GM23248 (cell line): ENCODE measurements at places on chromosomes 1 and 21.
A peak's percentile ranks its signal among the peaks of the same experiment; 100 is the strongest.

DNA sequence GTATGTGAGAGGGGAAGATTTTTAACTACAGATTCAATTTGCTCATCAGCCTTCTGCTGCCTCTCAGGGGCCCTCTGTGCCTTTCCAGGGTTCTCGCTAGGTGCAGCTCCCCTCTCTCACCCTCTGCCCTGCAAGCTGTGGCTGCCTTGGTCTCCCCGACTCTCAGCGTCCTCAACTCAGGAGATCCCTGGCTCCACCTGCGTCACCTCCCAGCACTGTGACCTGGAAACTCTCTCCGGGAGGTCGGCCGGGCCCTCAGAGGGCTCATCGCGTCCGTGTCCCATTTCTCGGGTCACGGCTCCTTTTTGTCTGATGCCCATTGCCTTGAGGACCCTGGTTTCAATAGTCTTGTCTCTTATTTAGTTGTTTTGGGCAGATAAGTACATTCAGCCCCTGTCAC, 63.5 kb upstream of the ADARB1 start:
- DNase-seq, result no peak

- DNase-seq, result no peak
Observed at GRCh38 chr1:32485554-32486255, 20.8 kb downstream of the ZBTB8B start.

- DNase-seq, result no peak
Observed at GRCh38 chr1:115031595-115031994, 2.0 kb downstream of the TSHB start.

GRCh38 chr1:211638246-211638645, 37.2 kb downstream of the NEK2 start:
- DNase-seq, result no peak

GRCh38 chr1:26307363-26307781, 936 bp upstream of the UBXN11 start:
- DNase-seq, result no peak

DNA sequence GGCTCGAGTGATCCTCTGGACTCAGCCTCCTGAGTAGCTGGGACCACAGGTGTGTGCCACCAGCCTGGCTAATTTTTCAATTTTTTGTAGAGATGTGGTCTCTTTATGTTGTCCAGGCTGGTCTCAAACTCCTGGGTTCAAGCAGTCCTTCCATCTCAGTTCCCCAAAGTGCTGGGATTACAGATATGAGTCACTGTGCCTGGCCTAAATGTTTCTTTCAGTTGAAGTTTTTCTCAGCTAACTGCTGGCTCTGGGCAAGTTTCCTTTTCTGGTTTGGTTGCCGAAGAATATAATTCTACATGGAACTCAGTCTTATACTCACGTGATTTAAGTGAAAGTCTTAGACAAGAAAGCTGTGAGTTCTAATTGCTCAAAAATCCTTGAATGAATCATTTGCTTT, 57.0 kb downstream of the SASS6 start:
- DNase-seq, result peak; percentile 4

GRCh38 chr1:24329331-24329730, 10.2 kb downstream of the GRHL3 start:
- no peak for DNase-seq

DNA sequence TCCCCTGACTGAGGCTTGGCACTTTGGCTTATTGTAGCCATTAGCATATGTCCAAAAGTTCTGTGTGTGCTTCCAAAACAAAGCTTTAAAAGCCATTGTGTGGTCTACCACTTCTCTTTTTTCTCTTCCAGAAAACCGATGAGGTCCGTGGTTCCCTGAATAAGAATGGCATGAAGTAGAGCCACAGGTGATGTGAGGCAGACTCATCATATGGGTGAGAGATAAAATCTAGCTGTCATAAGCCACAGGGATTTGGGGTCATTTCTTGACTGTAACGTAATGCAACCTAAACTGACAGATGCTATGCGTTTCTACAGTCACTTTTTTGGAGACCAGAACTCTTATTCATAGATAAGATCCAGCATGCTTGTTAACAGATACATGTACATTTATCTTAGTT, 7.0 kb upstream of the GREM2 start:
- DNase-seq, result no peak

DNA sequence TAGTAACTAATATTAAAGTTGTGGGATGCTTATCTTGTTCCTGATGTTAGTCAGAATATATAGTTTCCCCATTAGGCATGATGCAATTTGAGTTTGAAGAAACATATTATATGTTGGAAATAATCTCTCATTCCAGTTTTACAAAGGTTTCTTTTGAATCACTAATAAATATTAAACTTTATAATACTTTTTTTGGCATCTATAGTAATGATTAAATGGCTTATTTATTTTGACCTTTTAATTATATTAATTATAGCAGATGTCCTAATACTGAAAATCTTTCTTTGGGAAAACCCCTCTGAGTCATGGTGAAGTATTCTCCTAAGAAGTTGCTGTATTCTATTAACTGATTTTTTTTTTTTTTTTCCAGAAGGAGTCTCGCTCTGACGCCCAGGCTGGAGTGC, 28.5 kb upstream of the PTGS2 start:
- DNase-seq, result peak; percentile 65

- DNase-seq, result peak; percentile 62
Observed at GRCh38 chr1:2459757-2460156, 16.3 kb upstream of the PLCH2 start.

- DNase-seq, result no peak
Observed at GRCh38 chr1:15736038-15736891, at the start of gene SLC25A34. TSS of gene SLC25A34 (plus strand) at chr1:15736258. CDS start at chr1:15736486, 228 bp downstream.

DNA sequence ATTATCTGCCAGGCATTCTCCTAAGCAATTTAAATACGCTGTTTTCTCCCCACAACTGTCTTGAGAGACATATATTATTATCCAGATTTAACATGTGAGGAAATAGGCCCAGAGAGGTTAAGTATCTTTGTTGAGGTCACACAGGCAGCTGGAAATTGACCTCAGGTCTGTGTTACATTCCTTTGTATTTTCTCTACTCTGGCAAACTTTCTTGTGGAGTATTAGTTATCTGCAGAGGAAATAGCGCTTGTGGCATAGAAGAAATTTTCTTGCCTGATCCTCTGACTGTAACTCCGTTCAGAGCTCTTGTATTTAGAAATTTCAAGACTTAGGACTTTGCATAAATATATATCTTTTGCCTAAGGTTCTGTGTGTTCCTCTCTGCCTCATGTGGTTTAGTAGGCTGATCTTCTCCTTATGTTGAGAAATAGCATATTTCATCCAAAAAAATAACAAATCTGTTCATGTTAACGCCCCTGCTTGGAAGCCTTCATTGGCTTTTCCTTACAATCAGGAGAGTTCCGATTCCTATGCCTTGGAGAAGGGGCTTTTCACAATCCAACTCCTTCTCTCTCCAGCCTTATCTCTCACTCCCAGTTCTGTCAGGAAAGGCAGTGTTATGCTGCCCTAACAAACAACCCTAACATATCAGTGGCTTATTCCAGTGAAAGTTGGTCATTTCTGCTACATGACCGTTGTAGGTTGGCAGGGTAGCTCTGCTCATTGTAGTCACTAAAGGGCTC, 2.5 kb upstream of the JUN start:
- DNase-seq, result peak; percentile 45

- no peak for DNase-seq
Observed at GRCh38 chr1:156402331-156403020, 33.5 kb downstream of the RHBG start.

GRCh38 chr1:237921306-237921705, 30.6 kb upstream of the ZP4 start:
- no peak for DNase-seq

- DNase-seq, result peak; percentile 12
Observed at GRCh38 chr1:76317299-76317900, 242.9 kb downstream of the ST6GALNAC3 start.

- DNase-seq, result peak; percentile 63
Observed at GRCh38 chr1:98981917-98982513, 22.6 kb downstream of the PLPPR5 start.

DNA sequence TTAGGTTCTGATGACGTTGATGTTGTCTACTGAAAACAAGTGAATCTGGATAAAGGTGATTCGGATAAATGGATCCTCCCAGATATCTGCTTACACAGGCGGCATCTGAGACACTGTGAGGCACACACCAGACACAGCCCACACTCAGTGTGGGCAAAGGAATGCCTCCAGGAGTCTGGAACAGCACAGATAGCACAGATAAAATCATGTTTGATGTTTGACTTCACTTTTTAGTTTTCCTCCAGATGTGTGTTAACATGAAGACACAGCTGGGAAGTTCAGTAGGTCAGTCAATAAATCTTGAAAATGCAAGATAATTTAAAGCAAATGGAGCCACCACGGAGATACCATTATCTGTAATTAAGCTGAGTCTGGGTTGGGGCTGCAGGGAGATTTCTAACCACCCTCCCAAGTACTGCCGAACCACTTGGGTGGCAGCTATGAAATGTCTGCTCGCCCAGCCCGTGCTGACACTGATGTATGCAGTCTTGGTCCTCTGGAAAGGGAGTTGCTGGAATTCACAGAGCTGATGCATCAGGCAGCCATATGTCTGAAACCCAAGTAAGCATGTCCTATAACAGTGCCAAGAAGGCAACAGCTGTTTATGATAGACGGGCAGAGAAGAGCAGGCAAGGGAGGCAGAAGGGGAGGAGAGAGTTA, 11.7 kb downstream of the CAPN9 start:
- DNase-seq, result peak; percentile 23

DNA sequence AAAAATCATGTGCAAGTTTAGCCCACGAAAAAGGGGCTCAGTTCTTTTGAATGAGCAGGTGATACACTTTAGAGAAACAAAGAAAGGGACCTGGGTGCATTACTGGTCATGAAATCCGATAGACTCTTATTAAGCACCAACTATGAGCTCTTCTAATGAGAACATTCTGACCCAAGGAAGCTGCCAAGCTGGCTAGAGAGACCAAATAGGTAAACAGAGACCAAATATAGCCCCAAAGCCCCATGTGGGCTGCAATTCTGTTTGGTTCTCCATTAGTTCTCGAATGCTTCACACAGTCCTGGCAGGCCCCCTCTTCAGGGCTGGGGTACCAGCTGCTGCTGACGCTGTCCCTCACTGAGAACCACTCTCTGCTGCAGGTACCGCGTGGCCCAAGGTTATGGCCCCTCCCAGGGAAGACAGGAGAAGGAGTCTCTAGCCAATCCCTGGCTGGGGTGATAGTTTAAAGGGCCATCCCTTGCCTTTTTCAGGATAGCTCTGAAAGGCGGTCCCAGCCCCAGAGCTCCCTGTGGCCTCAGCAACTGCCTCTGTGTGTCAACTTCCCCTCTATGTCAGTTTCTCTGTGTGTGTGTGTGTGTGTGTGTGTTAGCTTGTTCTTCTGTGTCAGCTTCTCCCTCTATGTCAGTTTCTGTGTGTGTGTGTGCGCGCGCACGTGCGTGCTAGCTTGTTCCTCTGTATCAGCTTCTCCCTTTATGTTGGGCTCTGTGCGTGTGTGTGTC, 7.1 kb upstream of the UBXN10 start:
- no peak for DNase-seq

GRCh38 chr1:64701071-64701470, 43.8 kb upstream of the RAVER2 start:
- no peak for DNase-seq

DNA sequence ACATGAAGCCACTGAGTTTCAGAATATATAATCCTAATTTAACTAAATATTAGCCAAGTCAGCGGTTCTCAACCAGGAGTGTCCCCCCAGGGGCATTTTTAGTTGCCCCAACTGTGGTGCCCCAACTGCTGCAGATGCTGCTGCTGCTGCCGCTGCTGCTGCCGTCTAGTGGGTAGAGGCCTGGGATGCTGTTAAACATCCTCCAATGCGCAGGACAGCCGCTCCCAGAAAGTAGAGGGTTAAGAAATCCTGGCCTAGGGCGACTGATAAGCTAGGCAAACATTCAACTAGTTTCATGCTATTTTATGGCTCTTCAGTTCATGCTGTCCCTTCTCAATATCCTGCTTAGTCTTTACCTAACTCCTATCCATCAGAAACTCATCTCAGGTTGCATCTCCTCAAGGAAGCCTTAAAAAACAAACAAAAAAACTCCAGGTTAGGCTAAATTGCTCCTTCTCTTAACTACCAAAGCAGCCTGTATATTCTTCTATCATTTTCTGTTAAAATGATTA, 9.9 kb upstream of the DCAF6 start:
- DNase-seq, result no peak

DNA sequence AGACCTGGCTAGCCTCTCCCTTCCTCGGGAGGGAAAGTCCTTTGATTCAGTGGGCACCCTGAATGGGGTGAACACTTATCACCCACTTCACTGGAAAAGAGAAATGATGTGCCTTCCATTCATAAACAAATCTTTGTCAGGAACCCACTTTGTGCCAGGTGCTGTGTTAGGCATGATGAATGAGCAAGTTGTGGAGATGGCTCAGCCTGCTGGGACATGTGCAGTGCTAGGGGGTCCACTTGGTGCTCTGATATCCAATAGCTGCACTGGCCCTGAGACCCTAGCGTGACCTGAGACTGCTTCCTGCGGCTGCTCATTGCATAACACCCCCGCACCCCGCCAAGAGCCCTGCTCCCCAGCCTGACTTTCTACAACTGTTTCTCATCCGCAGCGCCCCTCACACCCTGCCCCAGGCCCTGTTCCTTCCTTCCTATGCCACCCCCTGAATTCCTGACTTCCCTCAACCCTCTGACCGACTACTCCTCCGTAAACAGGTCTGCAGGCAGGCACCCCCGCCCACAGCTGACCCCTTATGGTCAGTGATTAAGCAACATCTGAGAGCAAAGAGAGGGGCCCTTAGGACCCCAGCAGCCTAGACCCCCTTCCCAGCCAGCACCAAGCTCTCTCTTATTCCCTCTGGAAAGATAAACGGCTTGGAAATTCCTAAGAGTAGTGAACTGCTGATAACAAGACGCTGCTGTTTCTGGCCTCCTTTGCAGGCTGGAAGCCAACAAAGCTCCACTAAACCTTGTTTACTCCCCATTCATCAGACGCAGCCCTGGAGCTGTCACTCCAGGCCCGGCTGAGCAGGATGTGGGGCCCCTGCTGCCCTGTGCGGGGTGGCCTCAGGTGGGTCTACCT, 12.9 kb downstream of the CSRP1 start:
- no peak for DNase-seq

GRCh38 chr1:25528881-25529517, 14.4 kb upstream of the LDLRAP1 start:
- no peak for DNase-seq

GRCh38 chr1:116929961-116930592, 20.4 kb downstream of the PTGFRN start:
- peak; percentile 36 for DNase-seq

- DNase-seq, result no peak
Observed at GRCh38 chr1:157240495-157241184, 102.4 kb upstream of the ETV3 start.

DNA sequence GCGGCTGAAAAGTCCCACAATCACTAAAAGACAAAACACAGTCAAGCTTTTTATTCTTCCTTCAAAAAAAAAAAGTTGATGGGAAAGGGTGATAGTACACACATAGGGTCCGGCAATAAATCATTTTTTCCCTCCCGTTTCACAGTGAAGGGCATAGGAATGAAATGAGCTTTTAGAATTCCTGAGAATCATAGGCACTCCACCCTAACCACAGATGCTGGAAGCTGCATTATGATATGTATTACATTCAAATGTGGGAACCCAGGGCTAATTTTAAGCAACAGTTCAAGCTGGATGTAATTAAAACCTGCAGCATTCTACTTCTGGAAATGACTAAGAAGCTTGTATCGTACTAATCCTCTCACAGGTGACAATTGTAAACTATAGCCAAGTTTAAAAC, 75.7 kb upstream of the KCNJ15 start:
- DNase-seq, result peak; percentile 63
